Breast epithelium (tissue), 4 donors: ENCODE measurements at places on chromosomes 12 and 14. TPM values are rescaled to one million over a fixed set of nuclear protein-coding genes. Genes with fewer than 3 reads are reported as not detected.

JPH4 gene
- total RNA-seq, result 0.96 TPM

VDR gene
- total RNA-seq, result 41.7 TPM

IAPP gene
- total RNA-seq, result not detected

KLHL33 gene
- total RNA-seq, result 0.33 TPM

C14orf132 gene
- total RNA-seq, result 13.3 TPM

SLC6A15 gene
- total RNA-seq, result 2.2 TPM

IFNG-AS1 gene
- total RNA-seq, result 0.16 TPM

ALDH2 gene
- total RNA-seq, result 63.4 TPM

SYNE2 gene
- 308 TPM for total RNA-seq

KRT77 gene
- 0.48 TPM for total RNA-seq

RPL6 gene
- total RNA-seq, result 1,840 TPM

ANO4 gene
- 1.0 TPM for total RNA-seq

ACOT4 gene
- total RNA-seq, result 3.7 TPM

KCNC2 gene
- total RNA-seq, result not detected

PIANP gene
- total RNA-seq, result 0.29 TPM

LMO3 gene
- total RNA-seq, result 6.9 TPM

PA2G4 gene
- 134 TPM for total RNA-seq

FOXN4 gene
- not detected for total RNA-seq

SMIM41 gene
- not detected for total RNA-seq

SLC10A1 gene
- not detected for total RNA-seq

CERS5 gene
- total RNA-seq, result 32.4 TPM

KCNH5 gene
- 0.88 TPM for total RNA-seq

HOXC10 gene
- 4.3 TPM for total RNA-seq

NGB gene
- not detected for total RNA-seq

CLEC4E gene
- 2.3 TPM for total RNA-seq

TSPAN8 gene
- 18.4 TPM for total RNA-seq

KRT85 gene
- not detected for total RNA-seq

TSPAN11 gene
- 0.73 TPM for total RNA-seq

PDZRN4 gene
- 2.8 TPM for total RNA-seq

ZDHHC22 gene
- not detected for total RNA-seq

LRRIQ1 gene
- 0.16 TPM for total RNA-seq

NELL2 gene
- total RNA-seq, result 10.1 TPM

RAD9B gene
- 0.66 TPM for total RNA-seq

TSPAN19 gene
- not detected for total RNA-seq

APOF gene
- not detected for total RNA-seq

DDX47 gene
- 60.0 TPM for total RNA-seq

PPM1H gene
- total RNA-seq, result 2.2 TPM

APPL2 gene
- 89.1 TPM for total RNA-seq
